ENCODE measurements at places on chromosomes 11 and 22.
A peak's percentile ranks its signal among the peaks of the same experiment; 100 is the strongest.

GRCh38 chr11:95544095-95544856 lies 245.3 kb downstream of the FAM76B start:
- no peak for DNase-seq

DNA sequence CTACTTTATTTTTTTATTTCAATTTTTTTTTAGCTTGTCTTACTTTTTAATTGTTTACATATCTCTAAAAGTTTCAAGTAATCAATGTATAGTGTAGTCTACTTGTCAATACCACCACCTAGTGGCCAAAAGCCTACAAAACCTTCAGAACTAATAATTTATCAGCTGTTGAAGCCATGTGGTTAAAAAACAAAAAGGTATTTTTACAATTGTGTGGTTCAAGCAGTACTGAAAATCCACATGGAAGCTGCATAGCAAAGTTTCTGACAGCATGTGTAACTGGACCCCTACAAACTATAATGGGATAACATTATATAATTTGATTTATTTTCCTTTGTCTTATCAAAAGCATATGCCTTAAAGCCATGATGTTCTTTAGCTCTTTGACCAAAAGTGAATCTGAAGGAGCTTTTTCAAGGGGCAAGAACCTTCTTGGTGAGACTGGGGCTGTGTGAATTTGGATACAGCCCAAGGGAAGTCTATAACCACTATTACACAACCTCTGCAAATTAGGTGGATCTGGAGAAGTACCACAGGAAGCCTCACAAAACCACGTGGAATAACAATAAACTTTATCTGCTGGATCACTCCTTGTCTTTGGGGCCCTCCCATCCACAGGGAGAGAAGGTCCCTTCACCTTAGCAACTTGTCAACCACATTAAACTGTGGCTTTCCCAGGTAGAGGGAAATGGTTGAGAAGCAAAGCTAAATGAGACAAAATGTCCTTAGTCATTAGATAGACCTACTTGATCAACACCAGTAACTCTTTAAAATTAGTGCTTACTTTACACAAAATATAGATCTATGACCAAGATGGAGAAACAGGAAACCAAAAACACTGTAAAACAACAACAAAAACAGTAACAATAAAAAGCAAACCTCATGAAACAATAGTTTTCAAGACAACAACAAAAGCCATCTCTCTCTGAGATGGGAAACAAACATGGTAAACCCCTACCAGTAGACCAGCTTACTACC lies 9.9 kb downstream of the NARS2 start:
- peak; percentile 74 for DNase-seq

DNA sequence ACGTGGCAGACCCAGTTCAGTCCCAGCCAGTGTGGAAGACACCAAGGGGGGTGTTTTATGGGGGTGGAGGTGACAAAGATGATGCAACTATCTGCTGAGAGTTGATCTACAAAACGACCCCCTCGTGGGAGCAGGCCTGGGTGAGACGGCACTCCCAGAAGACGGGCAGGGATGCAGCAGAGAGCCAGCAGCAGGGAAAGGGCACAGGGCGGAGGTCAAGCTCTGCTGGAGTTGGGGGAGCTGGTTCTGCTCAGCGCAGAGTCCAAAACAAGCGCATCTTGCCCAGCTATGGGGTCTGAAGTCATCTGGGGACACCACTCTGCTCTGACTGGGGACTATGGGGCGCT lies 3.9 kb downstream of the GNB1L start:
- no peak for DNase-seq

GRCh38 chr22:50473088-50473487 lies 1.7 kb downstream of the SBF1 start:
- DNase-seq: no peak

- DNase-seq: peak; percentile 43
Measured at GRCh38 chr11:94417386-94417987, 16.3 kb upstream of the GPR83 start.

DNA sequence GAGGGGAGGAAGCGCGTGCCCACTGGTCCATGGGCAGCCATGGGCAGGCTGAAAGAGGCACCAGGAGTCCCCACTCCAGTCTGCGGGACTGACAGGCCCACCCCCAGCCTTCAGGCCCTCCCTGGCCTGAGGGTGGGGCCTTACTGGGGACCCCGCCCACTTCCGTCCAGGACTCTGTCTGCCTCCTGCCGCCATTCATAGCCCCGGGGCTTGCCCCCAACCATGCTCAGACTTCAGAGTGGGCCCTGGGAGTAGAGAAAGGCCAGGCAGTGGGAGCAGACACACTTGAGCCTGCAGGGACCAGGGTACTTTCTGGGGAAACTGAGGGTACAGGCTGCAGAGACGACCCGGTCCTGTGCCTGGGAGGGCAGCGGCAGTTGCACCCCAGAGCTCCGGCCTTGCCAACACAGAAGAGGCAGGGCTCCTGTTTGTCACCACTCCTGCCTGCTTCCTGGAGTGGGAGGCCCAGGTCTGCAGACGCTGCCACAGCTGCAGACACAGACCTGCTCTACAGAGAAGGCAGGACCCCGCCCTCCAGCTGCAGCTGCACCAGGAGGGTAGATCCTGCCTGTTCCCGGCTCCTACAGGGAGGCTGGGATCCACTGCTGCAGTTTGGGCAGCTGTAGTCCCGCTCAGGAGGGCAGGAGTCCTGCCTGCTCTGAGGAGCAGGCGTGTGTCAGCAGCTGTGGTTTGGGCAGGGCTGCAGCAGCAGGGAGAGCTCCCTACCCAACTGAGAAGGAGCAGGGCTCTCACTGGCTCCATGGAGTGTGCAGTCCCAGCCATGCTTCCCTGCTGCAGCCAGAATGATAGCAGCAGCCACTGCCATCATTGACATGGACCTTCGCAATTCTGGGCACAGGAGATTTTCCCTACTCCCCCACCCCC lies 387.9 kb upstream of the ANO3 start:
- peak; percentile 63 for DNase-seq
